Fibroblast of skin of left quadriceps (primary cell): ENCODE measurements at places on chromosomes 7 and 10.

- DNase-seq, result no peak
Measured at GRCh38 chr10:30834651-30835050, 197.0 kb downstream of the ZNF438 start.

- DNase-seq, result no peak
Measured at GRCh38 chr10:27535317-27535716, 31.2 kb downstream of the RAB18 start.

- no peak for DNase-seq
Measured at GRCh38 chr10:11270858-11271179, 253.1 kb downstream of the CELF2 start.

DNA sequence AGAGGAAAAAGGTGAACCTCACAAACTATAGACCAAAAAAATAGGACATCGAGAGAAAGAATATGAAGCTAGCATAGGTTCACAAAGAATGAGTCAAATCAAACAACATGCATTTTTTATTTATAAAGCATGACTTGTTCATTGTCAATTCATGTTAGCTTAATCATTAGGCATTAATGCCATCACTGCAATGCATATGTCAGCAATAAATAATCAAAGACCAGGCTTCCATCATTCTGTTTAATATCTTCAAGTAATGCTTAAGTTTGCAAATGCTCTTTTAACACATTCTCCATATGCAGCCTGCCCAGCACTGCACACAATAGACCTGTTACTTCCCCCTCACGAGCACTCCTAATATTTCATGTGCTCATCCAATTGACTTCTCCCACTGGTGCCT lies 8.9 kb upstream of the MAGI2 start:
- no peak for DNase-seq

- no peak for DNase-seq
Measured at GRCh38 chr7:112427984-112428383, 22.3 kb upstream of the IFRD1 start.

DNA sequence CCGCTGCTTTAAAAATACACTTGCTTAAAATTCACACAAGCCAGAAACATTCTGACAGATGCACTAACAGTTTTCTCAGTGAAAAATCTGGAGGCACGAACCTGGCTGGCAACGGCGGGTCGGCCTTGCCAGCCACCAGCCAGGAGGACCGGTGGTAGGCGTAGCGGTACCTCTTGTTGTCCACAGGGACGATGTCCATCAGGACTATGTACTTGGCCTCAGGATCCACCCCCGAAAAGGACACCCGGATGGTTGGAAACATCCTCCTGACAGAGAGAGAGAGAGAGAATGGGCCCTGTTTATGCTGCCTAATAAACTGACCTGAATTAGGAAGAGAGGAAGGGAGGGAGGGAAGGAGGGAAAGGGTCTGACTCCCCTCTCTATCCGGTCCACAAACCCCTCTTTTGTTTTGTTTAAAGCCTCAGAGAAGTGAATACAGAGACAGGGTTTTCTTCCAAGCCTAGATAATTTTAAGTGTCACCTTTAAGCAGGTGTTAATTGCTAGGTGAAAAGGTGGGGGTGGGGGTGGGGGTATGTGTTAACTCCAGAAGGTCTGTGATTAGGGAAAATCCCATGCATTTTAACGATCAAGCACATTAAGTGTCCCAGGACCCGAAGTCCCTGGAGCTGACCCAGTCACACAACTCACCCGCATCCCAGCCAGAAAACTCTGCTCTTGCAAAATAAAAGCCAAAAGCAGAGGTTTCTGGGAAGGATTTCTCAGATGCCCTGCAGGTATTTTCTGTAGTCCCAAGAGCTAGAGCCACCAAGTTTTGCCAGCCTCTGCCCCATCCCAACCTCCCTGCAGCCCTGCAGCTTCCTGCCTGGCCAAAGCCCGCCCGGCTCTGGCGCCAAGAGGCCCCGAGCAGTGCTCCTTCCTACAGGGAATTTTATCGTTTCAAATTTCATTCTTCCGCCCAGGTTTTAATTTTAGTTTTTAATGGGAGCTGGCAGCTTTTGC lies 5.0 kb downstream of the TBX20 start:
- no peak for DNase-seq

- DNase-seq, result no peak
Measured at GRCh38 chr7:7653593-7654187, 13.1 kb downstream of the UMAD1 start.

GRCh38 chr7:44565097-44565794 lies 8.5 kb downstream of the DDX56 start:
- no peak for DNase-seq

- DNase-seq, result no peak
Measured at GRCh38 chr10:30573721-30574431, 55.7 kb downstream of the LYZL2 start.

DNA sequence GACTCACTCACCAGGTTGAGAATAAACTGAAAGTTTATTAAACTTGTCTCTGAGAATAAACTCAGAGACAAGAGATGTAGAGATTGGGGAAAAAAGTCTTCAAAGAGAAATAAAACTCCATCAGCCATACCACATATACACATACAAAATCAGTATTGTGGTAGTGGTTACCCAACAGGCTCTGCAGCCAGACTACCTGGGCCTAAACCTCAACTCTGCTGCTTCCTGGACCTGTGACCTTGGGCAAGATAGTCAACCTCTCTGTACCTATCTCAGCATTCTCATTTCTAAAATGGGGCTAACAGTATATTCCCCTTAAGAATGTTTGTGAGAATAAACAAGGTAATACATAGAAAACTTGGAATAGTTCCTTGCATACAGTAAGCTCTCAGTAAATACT lies 15.3 kb downstream of the TPK1 start:
- no peak for DNase-seq

DNA sequence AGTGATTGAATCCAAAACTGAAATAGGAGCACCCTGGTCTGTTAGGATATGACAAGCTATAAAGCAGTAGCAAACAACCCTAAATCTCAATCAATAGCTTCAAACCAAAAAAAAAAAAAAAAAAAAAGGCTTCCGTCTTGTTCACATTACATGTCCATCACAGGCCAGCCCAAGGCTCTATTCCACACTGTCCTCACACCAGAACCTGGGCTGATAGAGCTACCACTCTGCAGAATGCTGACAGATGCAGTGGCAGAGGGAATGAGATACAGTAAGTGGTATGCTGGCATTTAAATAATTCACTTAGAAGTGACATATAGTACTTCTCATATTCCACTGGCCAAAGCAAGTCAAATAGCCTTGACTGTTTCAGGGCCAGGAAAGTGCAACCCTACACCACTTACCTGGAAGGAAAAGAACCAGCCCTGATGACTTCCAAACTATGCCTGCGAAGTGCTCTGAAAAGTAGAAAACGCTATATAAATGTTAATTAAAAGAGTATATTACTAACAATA lies 5.8 kb downstream of the CDCA7L start:
- DNase-seq, result no peak
